ENCODE measurements at places on chromosomes 5 and 9.

GRCh38 chr5:10130881-10131280, 118.8 kb downstream of the ATPSCKMT start:
- no peak for DNase-seq

- no peak for DNase-seq
Measured at GRCh38 chr9:132631685-132632084, 38.1 kb downstream of the DDX31 start.

- peak; percentile 58 for DNase-seq
Measured at GRCh38 chr9:135989722-135990467, 28.7 kb upstream of the UBAC1 start.

DNA sequence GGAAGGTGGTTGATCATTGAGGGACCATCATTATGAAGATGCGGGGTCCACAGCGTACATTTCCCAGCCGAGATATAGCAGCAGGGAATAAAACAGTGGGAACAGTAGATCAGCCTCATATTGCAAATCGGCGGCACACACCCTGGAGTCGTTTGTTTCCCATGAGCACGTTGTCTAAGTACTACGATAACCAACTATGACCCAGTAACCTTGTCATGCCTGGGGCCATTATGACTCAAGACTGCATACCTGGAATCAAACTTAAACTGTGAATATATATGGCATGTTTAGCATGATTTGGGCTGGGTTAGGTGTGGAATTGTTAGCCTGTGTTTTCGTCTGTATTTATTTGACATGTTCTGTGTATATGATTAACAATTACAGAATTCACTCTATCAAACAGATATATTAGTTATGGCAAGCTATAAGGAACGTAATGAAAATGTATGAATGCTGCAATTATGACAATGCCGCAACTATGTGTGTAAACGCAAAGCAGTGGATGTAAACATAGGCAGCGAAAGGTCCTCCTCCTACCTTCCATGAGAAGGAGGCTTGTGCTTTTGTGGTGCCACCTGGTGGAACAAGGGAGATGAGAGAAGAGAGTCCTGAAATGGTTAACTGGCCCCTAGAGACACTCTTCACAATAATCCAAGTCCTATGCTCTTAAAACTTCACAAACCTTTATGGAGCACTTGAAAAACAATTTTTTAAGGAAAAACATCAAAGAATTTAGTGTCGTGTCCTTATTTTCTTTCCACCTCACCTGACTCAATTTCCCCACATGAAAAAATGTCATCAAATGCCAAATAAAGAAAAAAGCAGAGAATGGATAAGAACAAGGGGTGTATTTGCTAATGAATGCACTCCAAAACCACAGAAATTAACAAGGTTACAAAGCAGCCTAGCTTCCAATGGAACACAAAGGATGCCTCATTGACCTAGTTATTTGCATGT, 47.1 kb downstream of the SEMA5A start:
- peak; percentile 12 for DNase-seq

- DNase-seq: peak; percentile 86
Measured at GRCh38 chr9:109086221-109086620, 33.5 kb downstream of the TMEM245 start.

- DNase-seq: no peak
Measured at GRCh38 chr5:153565822-153566221, 75.4 kb downstream of the GRIA1 start.

DNA sequence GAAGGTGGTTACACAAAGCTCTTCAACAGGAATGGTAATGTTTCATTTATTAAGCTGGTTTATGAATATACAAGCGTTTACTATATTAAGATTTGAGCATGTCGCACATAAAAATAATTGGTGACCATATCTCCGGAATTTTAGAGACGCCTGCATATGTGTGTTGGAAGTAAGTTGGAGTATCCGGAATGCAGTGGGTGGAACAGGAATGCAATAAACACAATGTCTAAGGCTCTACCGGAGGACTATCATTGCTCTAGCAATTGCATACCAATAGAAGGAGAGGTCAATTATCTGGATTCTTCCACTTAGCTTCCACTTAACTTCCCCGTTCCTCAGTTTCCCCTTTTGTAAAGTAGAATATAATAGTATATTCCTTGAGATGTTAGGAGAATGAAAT, 1.1 kb upstream of the CEP78 start:
- DNase-seq: no peak

- no peak for DNase-seq
Measured at GRCh38 chr9:133306242-133307204, 29.5 kb downstream of the SURF6 start.

GRCh38 chr5:15371184-15371583, 128.8 kb upstream of the FBXL7 start:
- DNase-seq: no peak

GRCh38 chr5:151738125-151738848, 20.1 kb downstream of the ATOX1 start:
- no peak for DNase-seq

GRCh38 chr9:121296213-121297127, 28.5 kb downstream of the GSN start:
- DNase-seq: no peak

DNA sequence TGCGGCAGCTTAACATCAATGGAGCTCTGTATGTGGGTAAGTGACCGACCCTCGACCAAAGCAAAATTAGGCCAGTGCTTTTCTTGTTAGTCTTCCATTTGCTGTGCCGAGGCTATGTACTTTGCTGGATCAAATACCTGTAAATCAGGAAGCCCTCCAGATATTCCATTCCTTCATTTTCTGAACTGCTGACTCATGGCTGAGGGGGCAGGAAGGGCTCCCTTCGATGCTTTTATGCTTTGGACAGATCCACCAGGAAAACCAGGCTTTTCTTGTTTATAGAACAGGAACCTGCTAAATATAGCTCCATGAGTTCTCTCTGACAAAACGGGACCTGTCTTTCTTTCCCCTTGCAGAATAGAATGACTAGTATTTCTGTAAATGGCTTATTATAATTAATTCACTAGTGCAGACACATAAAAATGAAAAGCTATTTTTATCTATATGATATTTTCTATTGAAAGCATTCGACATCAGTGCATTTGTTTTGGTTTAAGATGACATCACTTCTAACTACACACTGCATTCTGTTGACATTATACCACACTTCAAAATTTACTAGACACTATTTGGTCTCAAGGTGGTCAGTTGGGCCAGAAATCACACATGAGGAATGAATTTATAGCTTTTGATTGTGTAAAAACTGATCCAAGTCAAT, 93.3 kb downstream of the LIFR start:
- DNase-seq: no peak

DNA sequence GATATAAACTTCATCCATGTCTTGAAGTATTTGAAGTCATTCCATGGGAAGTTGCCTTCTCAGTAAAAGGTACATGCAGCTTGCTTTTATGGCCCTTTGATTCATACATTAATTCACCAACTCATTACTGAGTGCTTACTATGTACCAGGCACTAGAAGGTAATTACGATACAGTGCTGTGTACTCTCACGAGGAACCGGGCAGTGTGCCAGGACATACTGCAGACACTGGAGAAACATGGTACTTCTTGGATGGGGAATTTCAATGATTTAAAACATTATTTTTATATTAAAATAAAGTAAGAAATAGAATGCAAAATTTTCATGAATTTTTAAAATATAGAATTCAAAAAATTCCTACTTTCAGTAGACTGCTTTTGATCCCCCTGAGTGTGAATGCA, 71.4 kb upstream of the WDR41 start:
- DNase-seq: no peak

Data from suppressor macrophage treated with lipopolysaccharide for 1 hour (primary cell).